Glomerular endothelial cell (primary cell): ENCODE measurements at places on chromosomes 6 and 20.

GRCh38 chr20:18041462-18041861 is 16.3 kb downstream of the OVOL2 start:
- DNase-seq: no peak

- no peak for DNase-seq
Observed at GRCh38 chr6:142685852-142686506, 259.0 kb downstream of the HIVEP2 start.

DNA sequence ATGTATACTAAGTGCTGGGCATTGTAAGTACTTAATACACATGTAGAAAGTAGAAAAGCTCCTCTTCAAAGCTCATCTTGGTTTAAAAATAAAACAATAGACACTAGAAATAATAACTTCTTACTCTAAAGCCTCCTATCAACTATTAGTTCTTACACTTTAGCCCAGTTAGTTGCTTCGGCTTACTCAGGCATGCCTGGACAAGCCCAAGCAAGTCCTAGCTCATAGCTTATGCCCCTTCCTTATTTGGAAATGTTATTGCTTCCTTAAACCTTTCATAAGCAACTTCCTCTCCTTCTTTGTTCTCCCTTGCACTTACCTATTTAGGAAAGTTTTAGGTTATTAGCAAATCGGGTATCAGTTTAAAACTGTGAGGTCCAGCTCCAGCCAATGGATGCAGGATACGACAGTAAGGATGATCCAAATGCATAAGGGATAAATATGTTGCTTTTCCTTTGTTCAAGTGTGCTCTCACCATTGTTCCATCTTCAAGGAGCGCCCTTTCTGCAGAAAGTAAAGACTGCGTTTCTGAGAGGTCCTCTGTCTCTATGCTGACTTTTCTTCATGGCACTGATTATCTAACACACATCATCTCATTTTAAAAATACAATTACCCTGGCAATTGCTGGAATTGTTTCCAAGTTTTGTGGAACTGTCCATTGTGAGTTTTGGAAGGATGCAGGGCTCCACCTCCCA is 12.3 kb downstream of the TMEM30A start:
- no peak for DNase-seq

DNA sequence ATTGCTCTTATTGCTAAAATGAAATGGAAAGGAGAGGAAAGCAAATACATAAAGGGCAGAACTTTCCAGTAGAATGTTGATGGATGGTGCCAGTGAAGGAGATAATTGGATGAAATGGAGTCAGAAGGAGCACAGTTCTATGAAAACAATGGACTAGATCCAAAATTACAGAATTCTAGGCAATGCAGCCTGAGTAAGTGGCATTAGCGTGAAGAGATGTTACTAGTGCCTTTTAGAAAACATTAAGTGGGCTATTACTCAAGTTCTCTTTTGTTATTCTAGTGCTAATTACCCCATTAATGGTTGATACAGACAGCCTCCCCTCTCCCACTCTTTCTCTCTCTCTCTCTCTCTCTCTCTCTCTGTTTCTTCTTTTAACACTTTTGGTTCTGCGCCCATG is 209.5 kb upstream of the RGS17 start:
- DNase-seq: no peak
